ENCODE measurements at places on chromosomes 16 and 17.

GRCh38 chr17:19718613-19719354, 2.4 kb upstream of the SLC47A2 start:
- no peaks in the 10 kb centered on the region for H3K36me3 ChIP-seq
- no peak for DNase-seq
- H3K27ac ChIP-seq: no peak overlapping the region
- no peaks in the 10 kb centered on the region for H3K4me1 ChIP-seq
- no peak overlapping the region for H3K4me3 ChIP-seq
- H3K27me3 ChIP-seq: peaks cover 2% of the 10 kb centered on the region

DNA sequence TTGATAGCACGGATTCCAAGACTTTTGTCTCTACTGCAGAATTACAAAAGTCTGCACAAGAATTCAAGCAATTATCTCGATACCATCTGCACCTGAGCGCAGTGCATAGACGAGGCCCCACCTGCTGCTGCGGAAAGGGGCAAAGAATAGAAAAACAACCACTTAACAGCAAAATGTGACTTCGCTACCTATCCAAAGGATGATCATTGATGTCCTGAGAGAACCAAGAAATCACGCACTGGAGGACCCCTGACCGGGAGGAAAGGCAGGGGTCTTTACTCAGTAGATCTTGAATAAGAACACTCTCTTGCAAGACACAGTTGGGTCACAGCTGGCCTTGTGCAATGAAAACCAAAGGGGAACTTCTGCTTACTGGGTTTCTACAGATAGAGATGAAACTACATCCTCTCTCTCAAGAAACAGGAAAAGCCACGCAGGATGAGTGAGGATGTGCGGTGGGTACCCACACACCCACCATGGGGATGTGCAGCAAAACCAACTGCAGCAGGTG, 147.4 kb upstream of the RPH3AL start:
- H3K36me3 ChIP-seq: no peaks in the 10 kb centered on the region
- H3K27ac ChIP-seq: no peak overlapping the region
- H3K4me1 ChIP-seq: peaks cover 16% of the 10 kb centered on the region

DNA sequence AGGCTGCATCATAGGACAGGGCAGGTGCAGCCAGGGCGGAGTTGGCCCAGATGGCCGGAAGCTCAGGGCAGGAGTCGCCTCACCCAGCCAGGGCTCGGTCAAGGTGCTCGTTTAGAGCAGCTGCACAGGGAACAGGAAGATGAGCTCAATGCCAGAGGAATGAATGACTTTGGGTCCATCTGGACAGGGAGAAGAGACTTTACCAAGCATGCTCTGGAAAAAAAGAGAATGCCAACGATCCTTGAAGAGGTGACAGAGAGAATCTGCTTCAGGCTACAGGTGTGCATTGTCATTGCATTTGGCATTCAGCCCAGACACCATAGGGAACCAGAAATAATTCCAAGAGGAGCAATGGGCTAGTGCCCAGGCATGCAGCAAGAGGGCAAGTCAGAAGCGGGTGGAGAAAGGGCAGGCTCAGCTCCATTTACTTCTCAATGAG, 6.7 kb upstream of the MPP3 start:
- no peak overlapping the region for H3K27ac ChIP-seq
- no peak for DNase-seq

DNA sequence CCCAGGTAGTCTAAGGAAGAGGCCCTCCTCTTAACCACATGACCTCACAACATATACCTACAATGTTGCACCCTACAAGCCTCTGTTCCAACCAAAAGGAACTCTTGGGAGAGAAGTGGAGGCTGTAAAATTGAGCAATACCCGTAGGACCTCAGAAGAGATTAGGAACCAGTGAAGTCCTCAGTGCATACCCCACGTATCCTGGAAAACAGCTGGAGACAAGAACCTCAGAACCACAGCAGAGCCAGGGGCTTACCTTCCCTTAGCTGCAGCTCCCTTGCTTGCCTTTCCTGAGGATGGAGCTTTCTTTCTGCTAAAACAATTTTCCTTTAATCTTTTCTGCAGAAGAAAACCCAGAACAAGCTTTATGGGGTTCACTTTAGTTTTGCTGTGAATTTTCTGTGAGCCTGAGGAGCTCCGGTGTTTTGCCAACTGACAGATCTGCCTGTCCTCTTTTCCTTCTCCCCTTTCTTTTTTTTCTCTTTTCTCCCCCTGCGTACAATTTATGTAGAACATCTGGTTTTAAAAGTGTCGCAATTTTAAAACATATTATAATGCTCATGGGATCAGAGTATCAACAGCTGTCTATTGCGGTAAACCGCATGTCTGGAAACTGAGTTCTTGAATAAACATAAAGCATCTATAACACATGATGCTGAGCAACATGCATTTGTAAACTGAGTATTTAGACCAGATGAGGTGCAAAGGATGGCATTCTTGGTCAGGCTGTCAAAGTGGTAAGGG, 226.4 kb upstream of the MAF start:
- DNase-seq: no peak
- H3K36me3 ChIP-seq: no peaks in the 10 kb centered on the region
- H3K4me3 ChIP-seq: no peak overlapping the region
- H3K27ac ChIP-seq: no peak overlapping the region
- H3K4me1 ChIP-seq: no peaks in the 10 kb centered on the region

DNA sequence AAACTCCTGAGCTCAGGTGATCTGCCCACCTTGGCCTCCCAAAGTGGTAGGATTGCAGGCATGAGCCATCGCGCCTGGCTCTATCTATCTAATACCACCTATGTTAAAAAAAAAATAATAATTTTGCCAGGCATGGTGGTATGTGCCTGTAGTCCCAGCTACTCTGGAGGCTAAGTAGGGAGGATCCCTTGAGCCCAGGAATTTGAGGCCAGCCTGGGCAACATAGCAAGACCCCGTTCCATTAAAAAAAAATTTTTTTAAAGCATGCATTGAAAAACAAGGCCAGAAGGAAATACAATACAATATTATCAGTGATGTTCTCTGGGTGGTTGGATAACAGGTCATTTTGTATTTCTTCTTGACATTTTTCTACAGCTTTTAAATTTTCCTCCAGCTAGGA, 45.2 kb upstream of the HELZ start:
- no peak overlapping the region for H3K4me3 ChIP-seq
- no peaks in the 10 kb centered on the region for H3K27me3 ChIP-seq
- H3K4me1 ChIP-seq: no peaks in the 10 kb centered on the region
- no peak overlapping the region for H3K27ac ChIP-seq

DNA sequence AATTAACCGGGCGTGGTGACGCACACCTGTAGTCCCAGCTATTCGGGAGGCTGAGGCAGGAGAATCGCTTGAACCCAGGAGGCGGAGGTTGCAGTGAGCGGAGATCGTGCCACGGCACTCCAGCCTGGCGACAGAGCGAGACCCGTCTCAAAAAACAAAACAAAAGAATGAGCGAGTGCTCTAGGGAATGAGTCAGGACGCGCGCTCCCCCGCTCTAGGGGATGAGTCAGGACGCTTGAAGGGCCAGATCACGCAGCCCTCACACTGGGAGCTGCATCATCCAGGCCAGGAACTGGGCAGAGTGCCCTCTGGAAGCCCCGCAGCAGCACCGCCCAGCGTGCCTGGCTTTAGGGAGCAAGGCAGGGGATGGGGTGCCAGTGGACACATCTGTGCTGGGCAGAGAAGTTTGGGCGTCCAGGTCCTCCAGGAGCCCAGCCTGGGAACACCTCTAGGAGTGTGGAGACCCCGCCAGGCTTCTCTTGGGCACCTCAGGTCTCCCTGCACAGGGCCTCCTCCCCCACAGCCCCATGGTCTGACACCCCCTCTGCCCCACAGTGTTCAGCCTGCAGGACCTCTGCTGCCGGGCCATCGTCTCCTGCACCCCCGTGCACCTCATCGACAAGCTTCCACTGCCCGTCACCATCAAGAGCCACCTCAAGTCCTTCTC, 3.9 kb upstream of the WFIKKN1 start:
- no peaks in the 10 kb centered on the region for H3K27me3 ChIP-seq
- H3K27ac ChIP-seq: no peak overlapping the region
- DNase-seq: no peak
- no peak overlapping the region for H3K4me3 ChIP-seq

- peaks cover 3% of the 10 kb centered on the region for H3K27me3 ChIP-seq
- no peak overlapping the region for H3K27ac ChIP-seq
- H3K4me3 ChIP-seq: no peak overlapping the region
- H3K36me3 ChIP-seq: no peaks in the 10 kb centered on the region
- no peak for DNase-seq
These were observed 2.0 kb upstream of the CD300H start for GRCh38 chr17:74569020-74570003.

GRCh38 chr17:40448639-40449261, 5.5 kb downstream of the IGFBP4 start:
- 0 out of 2 replicates have a peak, but pooled peaks cover 7% of the 10 kb centered on the region for H3K27me3 ChIP-seq
- H3K4me1 ChIP-seq: peaks cover 18% of the 10 kb centered on the region
- no peaks in the 10 kb centered on the region for H3K36me3 ChIP-seq
- H3K4me3 ChIP-seq: no peak overlapping the region
- no peak for DNase-seq

- no peak for DNase-seq
- no peak overlapping the region for H3K27ac ChIP-seq
- H3K4me3 ChIP-seq: no peak overlapping the region
- peaks cover 3% of the 10 kb centered on the region for H3K4me1 ChIP-seq
These were observed 2.9 kb upstream of the EPX start for GRCh38 chr17:58189436-58190146.

DNA sequence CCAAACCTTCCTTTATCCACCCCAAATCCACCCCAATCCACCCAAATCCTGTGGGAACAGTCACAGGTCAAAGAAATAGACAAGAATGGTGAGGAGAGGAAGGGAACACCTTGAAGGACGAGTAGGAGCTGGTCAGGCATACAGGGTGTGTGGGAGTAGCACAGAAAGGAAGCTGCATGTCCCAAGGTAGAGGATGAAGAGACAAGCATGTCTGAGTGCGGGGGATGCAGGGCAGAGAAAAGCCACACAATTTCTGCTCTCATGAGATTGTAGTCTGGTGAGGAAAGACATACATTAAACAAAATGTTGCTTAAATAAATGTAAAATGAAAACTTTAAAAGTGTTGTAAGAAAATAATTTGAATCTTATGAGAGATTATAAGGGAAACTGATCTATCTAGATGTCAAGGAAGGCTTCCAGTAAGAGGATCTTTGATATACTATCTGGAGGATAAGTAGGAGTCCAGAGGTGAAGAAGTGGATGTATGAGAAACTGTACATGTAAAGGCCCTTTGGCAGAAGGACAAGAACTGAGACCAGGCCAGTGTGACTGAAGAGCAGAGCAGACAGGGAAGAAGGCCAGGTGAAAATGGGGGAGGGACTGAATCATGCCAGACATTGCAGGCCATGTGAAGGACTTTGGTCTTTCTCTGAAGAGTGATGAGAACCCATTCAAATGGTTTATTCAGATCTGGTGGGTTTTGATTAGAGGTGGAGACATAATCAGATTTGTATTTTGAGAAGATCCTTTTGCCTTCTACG, 18.6 kb downstream of the TMEM98 start:
- no peak overlapping the region for H3K4me3 ChIP-seq
- H3K27ac ChIP-seq: no peak overlapping the region
- H3K27me3 ChIP-seq: no peaks in the 10 kb centered on the region
- no peak for DNase-seq

DNA sequence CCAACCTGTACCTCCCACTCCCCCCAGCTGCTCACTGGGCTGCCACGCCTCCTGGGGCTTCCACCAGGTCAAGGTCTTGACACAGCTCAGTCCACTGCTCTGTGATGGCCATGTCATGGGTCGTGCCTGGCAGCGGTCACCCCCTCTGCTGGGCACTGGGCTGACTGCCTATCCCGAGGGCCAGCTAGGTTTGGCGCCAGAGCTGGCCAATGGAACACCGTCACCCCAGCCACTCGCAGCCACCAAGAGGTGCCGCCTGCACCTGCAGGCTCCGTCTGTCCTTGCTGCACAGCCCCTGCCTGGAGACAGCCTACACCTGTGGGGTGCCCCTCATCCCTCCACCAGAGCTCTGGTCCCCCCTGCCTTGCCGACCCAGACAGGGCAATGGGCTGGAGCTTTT, 4.5 kb upstream of the RAB40C start:
- H3K4me3 ChIP-seq: no peak overlapping the region
- no peaks in the 10 kb centered on the region for H3K27me3 ChIP-seq
- H3K36me3 ChIP-seq: no peaks in the 10 kb centered on the region
- H3K4me1 ChIP-seq: peaks cover 6% of the 10 kb centered on the region
- no peak for DNase-seq

- peak overlapping the region; percentile 47 for H3K27ac ChIP-seq
- H3K36me3 ChIP-seq: peaks cover 4% of the 10 kb centered on the region
- H3K27me3 ChIP-seq: no peaks in the 10 kb centered on the region
- peak; percentile 72 for DNase-seq
These were observed 21.6 kb downstream of the PLA2G10 start for GRCh38 chr16:14672403-14672971.

DNA sequence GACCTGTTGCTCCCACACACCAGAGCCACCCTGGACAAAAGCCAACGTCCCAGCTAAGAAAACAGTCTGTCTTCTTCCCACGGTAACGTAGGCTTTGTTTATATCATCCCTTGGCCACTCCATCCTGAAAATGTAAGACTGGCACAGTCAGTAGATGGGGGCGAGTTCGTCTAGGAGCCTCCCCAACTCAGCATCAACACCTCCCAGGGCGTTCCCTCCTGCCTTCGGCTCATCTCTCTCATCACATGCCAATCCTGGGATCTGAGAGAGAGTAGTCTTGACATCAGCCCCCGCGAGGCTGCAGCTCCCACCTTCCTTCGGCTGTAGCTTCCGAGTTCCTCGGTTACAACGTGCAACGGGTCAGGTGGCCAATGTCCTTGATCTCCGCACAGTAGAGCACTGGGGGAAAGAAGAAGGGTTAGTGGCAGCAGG, 894 bp downstream of the RNF227 start:
- H3K27ac ChIP-seq: peak overlapping the region; percentile 34
- no peak for DNase-seq
- H3K36me3 ChIP-seq: peaks cover 8% of the 10 kb centered on the region
- H3K27me3 ChIP-seq: no peaks in the 10 kb centered on the region
- peak overlapping the region; percentile 76 for H3K4me3 ChIP-seq

DNA sequence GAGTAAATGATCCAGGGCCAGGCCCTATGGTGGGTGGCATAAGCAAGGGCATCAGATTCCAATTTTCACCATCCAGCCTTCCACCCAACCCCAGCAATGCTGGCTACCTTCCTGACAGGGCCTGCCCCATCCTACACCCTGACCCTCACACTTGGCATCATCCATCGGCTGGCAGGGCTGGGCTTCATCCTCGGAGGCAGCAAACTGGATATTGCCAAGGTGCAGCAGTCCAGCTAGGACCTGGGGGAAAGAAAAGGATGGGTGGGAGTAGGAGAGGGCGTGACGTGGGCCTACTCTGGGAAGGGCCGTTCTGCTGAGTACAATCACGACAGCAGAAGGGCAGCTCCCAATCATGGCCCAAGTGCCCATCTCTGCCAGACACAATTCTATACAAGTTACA, 23.5 kb downstream of the MYO19 start:
- H3K36me3 ChIP-seq: peaks cover 22% of the 10 kb centered on the region
- H3K4me3 ChIP-seq: no peak overlapping the region
- no peaks in the 10 kb centered on the region for H3K27me3 ChIP-seq
- H3K4me1 ChIP-seq: no peaks in the 10 kb centered on the region
- no peak for DNase-seq

GRCh38 chr16:25108054-25108453, 3.5 kb upstream of the LCMT1 start:
- H3K27ac ChIP-seq: no peak overlapping the region
- H3K4me1 ChIP-seq: peaks cover 9% of the 10 kb centered on the region
- DNase-seq: no peak
- H3K36me3 ChIP-seq: no peaks in the 10 kb centered on the region
- H3K4me3 ChIP-seq: no peak overlapping the region
- no peaks in the 10 kb centered on the region for H3K27me3 ChIP-seq

- no peak overlapping the region for H3K27ac ChIP-seq
- no peaks in the 10 kb centered on the region for H3K36me3 ChIP-seq
- H3K4me3 ChIP-seq: no peak overlapping the region
- no peak for DNase-seq
- no peaks in the 10 kb centered on the region for H3K27me3 ChIP-seq
These were observed 2.4 kb upstream of the TMEM204 start for GRCh38 chr16:1530883-1531637.

Measured in GM12878 (cell line).